ENCODE measurements at places on chromosomes 5 and 9. TPM values are rescaled to one million over a fixed set of nuclear protein-coding genes. Genes with fewer than 3 reads are reported as not detected.

GRCh38 chr9:130711469-130711868, 17.9 kb downstream of the EXOSC2 start:
- no peak for DNase-seq

GRCh38 chr9:37679649-37680402, 29.1 kb downstream of the FRMPD1 start:
- no peak for DNase-seq

- DNase-seq = peak; percentile 8
These were observed 398.2 kb downstream of the SLCO4C1 start for GRCh38 chr5:101897914-101898313.

DNA sequence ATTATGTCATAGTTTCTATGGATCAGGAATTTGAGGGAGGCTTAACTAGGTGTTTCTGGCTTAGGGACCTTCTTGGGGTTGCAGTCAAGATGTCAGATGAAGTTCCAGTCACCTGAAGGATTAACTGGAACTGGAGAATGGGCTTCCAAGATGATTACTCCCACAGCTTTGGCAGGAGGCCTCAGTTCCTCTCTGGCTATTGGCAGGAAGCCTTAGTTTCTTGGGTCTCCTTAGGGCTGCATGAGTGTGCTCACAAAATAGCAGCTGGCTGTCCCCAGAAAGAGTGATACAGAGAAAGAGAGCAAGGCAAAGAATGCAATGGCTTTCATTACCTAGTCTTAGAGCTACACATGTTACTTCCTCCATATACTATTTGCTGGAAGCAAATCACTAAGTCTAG, 138.1 kb upstream of the TLE4 start:
- no peak for DNase-seq

GRCh38 chr9:107065549-107065948, 202.6 kb downstream of the ZNF462 start:
- no peak for DNase-seq

DNA sequence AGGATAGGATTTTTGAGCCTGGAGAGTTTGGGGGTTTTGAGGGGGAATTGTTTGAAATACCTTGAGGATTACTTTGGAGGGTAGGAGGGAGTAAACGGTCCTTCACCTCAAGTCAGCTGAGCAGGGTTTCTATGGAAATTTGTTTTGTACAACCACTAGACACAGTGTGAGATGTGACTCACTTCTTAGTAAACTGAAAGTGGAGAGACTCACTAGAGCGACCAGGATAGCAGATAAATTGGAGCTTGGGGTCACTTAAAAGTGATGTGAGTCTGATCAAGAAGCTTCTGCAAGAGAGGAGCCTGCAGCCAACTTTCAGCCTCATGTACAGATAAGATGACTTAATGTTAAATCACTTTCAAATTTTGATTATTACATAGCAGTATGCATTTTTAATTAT, 1945.9 kb upstream of the NUDT12 start:
- no peak for DNase-seq

GRCh38 chr9:36818965-36819870, 214.8 kb downstream of the PAX5 start:
- no peak for DNase-seq

DNA sequence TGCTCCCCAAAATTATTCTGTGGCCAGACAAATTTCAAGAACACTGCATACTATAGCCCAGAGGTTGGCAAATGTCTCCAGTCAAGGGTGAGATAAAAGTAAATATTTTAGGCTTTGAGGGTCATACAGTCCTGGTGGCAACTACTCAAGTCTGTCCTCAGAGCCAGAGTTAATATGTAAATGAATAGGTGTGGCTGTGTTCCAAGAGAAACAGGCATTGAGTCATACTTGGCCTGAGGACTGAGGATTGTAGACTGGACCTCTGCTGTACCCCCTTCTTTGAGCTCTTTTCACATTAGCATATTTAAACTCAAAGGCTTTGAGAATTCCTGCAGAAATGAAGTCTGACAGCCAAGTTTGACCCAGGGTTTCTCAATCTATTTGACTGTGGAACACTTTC, 129.2 kb upstream of the PTCH1 start:
- no peak for DNase-seq

Gene INSYN2B
- 0.46 TPM for polyA plus RNA-seq

Gene HAVCR2
- 0.05 TPM for polyA plus RNA-seq

All from A549 (cell line).